Stimulated activated CD4-positive, alpha-beta T cell treated with anti-CD3 and anti-CD28 coated beads, Interleukin-1b, Interleukin-23, amount 100 ng/mL, for 48 hours (primary cell): ENCODE measurements at places on chromosomes 2 and 18.

- DNase-seq = no peak
Measured at GRCh38 chr2:182393270-182393760, 33.5 kb downstream of the PDE1A start.

DNA sequence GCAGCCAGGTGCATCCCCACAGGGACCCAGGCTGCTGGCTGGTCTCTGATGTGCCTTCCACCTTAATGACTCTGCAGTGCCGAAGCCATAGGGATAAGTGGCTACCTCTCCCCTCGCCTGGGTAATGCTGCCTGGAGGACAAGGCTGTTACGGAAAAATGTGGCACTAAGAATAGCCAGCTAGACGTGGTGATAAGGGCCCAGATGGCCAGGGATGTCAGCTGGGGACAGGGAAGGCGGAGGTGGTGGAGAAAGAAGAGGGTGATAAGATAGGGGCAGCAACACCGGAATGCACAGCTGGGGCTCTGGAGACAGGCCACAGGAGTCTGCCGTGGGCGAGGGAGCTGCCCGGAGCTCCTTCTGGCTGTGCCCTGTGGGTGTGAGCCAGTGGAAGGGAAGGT, 170.6 kb downstream of the FHOD3 start:
- no peak for DNase-seq

- DNase-seq = no peak
Measured at GRCh38 chr2:37798315-37799005, 126.6 kb upstream of the RMDN2 start.

- peak; percentile 52 for DNase-seq
Measured at GRCh38 chr2:25558262-25558661, 115.1 kb downstream of the DTNB start.

DNA sequence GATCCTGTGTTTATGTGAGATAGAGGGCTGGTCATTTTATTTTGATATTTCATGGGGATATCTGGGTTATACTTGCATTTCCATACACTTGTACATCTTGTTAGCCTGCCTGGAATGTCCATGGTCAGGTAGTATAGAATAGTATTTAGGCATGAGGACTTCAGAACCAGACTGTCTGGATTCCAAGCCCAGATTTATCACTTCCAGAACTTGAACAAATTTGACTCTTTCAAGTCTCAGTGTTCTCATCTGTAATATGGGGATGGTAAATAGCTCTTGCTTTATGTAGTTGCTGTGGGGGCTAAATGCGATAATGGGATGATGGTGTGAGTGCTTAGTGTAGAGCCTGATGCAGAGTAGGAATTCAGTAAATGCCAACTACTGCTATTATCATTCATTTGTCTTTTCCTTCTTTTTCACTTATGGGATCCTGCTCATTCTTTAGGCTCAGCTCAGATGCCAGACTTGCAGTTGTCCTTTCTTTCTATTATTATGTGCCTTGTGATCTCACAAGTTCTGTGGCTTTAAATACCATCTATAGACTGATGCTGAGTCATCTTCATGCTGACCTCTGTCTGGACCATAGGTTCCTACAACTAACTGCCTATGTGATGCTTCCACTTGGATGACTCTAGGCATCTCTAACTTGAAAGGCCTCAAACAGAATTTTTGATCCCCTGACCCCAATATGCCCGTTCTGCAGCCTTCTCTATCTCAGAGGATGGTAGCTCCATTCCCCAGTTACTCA, 67.4 kb downstream of the POLE4 start:
- no peak for DNase-seq

- no peak for DNase-seq
Measured at GRCh38 chr2:23302591-23302990, 82.4 kb upstream of the KLHL29 start.

- DNase-seq = no peak
Measured at GRCh38 chr2:217820091-217820819, 182.5 kb downstream of the TNS1 start.

DNA sequence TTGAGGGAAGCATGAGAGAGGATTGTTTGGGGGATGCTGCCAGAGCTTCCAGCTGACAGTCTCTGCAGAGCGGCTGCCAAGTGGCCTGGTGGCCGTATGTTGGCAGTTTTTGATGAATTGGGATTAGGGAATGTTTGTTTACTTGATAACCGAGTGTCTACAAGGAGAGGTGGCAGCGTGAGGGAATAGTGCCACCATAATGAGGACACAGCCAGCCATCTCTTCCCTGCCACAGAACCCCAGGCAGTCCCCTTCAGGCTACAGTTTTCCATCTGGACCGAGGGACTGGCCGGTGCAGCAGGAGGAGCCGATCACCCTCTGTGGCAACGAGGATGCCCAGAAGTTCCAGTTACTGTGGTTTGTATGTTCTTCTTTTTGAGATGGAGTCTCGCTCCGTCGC, 55.2 kb downstream of the TRAPPC12 start:
- no peak for DNase-seq

GRCh38 chr2:10382354-10383061, 65.6 kb downstream of the ODC1 start:
- no peak for DNase-seq

DNA sequence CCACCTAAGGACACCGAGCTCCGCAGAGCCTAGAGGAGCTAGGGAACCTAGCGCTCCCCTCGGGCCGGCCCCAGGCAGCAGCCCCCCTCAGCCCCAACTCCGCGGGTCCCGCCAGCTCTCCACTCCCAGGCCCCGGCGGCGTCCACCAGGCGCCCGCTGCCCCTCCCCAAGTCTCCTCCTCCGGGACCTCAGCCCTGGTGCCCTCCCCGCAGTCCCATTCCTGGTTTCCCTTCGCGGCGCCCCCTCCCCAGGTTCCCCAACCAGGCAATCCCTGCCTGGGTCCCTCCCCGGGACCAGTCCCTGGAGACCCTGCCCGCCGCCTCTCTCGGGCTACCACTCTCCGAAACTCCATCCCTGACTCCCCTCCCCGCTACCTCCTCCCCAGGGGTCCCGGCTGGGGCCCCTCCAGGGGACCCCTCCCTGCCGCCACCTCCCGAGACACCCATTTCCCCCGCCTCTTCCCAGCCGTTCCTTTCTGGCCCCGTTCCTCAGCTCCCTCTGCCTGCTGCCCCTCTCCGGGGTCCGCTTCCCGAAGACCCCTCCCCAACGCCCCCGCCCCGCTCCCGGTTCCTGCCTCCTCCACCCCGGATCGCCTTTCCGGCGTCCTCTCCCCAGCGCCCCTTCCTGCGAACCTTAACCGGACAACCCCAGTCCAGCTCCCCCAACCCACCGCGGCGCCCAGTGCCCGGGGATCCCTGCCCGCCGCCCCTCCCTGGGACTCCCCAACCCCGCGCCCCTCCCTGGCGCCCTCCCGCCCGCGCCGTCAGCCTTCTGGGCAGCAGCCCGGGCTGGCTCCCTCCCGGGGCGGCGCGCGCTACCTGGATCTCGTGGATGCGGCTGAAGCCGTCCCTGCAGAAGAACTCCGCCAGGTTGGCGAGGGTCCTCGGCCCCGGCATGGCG, 678 bp downstream of the CYP27C1 start:
- DNase-seq = no peak

- no peak for DNase-seq
Measured at GRCh38 chr2:178279142-178279541, 84.8 kb downstream of the OSBPL6 start.

DNA sequence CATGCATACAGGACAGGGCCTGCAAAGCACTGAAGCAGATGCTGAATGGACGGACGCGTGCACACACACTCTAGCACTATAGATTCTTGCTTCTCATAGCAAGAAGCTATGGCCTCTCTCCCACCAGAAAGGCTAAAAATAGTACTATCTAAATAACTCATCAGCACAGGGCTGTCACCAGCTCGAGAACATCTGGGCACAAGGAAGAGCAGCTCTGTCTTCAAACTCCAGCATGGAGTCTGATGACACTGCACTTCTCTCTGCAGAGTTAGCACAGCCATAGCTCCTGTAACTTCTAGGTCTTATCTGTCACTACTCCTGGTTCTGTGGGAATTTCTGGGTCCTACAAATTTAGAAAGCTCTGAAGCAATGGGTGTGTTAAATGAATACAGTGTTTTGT, 123.5 kb downstream of the MYO5B start:
- DNase-seq = no peak

GRCh38 chr2:25808006-25808383, 70.3 kb downstream of the ASXL2 start:
- DNase-seq = no peak

GRCh38 chr2:157782057-157782845, 93.9 kb downstream of the ACVR1 start:
- DNase-seq = peak; percentile 14

GRCh38 chr2:60354713-60355112, 198.7 kb downstream of the BCL11A start:
- no peak for DNase-seq

DNA sequence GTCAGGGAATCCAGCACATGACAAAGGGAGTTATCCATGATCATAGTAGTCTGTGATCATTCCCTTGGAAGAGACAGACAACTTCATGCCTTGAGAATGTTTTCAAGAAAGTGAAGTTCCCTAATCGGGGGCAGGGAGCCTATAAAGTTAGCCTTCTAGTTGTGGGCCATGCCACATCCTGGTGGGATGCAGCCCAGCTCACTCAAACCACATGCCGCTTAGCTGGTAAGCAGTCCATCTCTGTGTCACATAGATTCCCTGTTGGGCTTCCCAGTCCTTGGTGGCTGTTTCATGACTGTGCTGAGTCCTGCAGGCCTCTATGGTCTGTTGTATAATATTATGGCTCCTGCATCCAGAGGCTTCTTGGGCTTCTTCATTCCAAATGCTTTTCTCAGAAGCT, 11.4 kb upstream of the ARHGAP25 start:
- DNase-seq = no peak

DNA sequence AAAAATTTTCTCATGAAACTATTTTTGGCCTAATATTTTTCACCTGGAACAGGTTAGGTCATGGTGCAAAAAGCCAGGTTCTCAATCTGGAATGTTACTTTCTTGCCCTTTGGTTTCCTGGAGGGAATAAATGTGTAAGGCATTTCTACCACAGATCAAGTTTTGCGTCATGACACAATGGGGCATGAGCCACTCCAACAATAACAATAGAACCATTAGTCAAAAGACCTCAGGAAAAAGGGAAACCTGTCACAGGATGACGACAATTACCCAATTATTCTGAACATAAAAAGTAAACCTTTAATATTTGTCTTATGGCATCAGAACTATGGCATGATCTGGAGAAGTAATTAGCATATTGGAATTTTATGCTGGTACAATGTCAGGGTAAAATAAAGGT, 88.2 kb upstream of the HNRNPA3 start:
- no peak for DNase-seq

DNA sequence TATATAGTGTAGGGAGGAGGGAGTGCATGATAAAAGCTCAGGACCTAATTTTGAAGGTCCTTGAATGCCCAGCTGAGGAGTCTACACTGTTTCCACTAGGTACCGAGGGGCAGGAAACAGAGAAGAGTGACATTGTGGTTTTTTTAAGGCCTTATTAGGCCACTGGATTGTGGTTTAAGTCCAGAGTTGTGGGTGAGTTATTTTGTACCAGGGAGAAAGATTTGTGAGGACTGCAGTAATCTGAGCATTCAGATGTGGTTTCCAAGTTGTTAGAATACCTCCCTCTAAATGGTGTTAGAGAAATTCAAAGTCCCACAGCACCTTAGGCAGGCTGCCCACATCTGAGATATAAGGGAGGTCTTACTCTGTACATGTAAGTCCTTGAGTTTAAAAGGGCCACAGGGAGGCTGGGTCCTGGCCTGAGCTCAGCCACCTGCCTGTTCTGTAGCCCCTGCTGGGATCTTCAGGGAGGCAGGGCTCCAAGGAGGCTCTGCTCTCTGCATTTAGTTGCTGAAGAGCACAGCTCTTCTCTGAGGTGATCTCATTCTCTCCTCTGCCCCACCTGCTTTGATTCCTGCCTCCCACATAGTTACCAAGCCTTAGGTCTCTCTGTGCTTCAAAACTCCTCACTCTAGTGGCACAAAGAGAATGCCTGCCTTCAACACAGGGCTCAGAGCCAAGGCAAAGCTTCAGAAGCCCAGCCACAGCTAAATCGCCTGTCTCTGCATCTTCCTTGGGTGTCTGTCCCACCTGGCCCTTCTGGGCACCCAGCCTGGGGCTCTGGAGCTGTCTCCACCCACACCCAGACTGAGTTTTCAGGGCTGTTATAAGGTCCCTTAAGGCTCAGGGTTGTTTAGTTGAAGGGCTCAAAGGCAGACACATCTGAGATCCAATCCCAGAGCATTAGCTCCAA, 88.1 kb downstream of the VSNL1 start:
- no peak for DNase-seq

DNA sequence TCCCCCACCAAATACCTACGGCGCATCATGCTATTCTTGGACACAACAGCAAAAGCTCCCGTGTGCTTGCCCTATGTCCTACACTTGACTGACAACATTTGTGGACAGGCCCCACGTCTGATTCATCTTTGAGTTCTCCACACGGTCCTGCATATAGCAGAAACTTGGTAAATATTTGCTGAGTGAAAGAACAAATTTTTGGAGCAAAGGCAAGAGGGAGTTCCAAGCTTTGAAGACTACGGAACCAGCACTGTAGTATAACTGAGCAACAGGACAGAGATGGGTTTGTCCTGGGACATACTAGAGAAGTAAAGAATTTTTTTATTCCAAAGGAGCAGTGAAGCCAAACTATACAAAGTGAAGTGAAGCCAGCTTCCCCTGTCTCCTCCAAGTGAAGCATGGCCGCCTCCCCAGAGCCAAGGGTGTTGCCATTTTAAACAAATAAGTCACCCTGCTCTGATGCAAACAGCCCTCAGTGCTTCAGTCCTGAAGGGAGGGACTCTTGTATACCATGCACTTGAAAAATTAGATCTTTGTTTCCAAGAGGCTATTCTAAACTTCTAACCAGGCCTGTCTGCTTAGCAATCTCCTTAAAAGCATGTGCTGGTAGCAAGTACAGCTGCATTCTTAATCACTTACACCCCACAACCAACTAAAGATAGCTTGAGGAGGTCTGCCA, 35.9 kb downstream of the SPRED2 start:
- no peak for DNase-seq

GRCh38 chr2:106944215-106944614, 58.2 kb upstream of the ST6GAL2 start:
- no peak for DNase-seq

GRCh38 chr18:78983512-78983911, 3.9 kb downstream of the SALL3 start:
- no peak for DNase-seq
